ENCODE measurements at places on chromosomes 2 and 18.

GRCh38 chr18:63138436-63139340 is 180.9 kb downstream of the BCL2 start:
- peak; percentile 66 for DNase-seq

- DNase-seq: peak; percentile 11
Measured at GRCh38 chr2:196376984-196377877, 205.9 kb upstream of the STK17B start.

GRCh38 chr18:73717570-73717969 is 430.1 kb downstream of the FBXO15 start:
- no peak for DNase-seq

DNA sequence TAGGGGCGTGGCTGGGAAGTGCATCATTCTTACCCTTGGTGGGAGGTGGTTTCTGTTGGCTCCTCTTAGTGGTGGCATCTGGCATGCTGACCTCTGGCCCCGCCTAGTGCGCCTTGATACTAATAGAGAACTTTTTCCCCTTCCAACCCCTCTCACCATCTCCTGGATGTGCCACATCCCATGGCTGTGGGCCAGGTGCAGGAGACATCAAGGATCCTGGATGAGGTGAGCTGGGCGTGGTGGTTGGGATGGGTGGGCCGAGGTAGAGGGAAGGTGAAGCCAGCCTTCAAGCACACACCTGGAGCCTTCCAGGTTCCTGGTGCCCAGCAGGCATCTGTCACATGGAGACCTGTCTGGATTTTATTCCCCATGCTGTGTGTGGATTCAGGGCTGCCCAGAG is 149.2 kb downstream of the DYSF start:
- no peak for DNase-seq

DNA sequence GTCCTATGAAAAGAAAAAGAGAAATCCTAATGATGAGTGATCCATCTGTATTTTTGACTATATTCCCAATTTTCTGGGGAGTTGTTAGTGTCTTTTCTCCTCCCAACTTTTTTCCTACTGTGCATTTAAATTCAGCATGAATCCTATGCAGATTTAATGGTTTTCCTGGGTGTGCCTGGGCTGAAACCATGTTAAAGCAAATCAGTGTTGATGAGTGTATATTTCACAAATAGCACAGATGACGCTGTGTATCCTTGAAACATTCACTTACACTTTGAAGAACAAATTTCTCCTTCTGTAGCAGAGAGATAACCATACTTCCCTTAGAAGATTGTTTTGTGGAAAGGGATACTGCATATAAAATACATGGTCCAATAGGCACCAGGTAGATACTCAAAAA is 114.3 kb downstream of the TRIB2 start:
- DNase-seq: no peak

DNA sequence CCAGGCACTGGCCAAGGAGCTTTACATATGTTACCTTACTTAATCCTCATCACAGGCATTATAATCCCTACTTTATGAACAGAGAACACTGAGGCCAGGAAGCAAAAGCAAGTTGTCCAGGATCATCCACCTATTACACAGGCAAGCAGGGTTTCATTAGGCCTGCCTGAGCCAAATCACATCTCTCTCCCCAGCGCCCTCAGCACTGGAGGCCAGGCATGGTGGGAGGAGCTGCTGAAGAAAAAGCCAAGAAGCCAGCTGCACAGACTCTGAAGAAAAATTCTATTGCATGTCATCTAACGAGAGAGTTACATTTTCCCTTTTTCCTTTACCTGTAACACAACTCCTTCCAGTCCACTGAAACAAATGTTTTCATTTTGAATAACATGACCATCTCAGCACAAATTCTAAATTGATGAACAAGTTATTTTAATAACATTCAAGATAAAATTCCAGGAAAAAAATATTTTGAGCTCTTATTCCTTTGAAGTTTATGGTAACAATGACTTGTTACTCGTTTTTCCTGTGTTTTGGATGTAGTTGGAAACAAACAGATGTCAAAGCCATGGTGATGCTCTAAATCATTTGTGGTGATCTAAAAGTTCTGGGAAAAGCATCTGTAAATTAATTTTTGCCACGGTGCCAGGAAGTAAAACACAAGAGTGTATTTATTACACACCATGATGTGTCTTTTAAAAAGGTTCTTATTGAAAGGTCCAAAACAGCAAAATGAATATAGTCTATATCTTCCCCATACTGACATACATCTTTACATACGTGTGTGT is 139.0 kb upstream of the ITGB6 start:
- DNase-seq: peak; percentile 26

- DNase-seq: peak; percentile 18
Measured at GRCh38 chr18:21242780-21243401, 859 bp downstream of the GREB1L start.

DNA sequence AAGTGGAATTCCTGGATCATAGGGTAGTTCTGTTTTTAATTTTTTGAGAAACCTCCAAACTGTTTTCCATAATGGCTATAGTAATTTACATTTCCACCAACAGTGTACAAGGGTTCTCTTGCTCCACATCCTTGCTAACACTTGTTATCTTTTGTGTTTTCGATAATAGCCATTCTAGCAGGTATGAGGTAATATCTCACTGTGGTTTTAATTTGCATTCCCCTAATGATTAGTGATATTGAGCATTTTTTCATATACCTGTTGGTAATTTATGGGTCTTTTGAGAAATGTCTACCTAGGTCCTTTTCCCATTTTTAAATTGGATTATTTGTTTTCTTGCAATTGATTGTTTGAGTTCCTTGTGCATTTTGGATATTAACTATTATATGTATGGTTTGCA is 39.6 kb downstream of the DIS3L2 start:
- no peak for DNase-seq

GRCh38 chr18:45324495-45325113 is 290.7 kb upstream of the SLC14A2 start:
- DNase-seq: peak; percentile 34

- DNase-seq: no peak
Measured at GRCh38 chr18:11372163-11372562, 222.8 kb upstream of the PIEZO2 start.

DNA sequence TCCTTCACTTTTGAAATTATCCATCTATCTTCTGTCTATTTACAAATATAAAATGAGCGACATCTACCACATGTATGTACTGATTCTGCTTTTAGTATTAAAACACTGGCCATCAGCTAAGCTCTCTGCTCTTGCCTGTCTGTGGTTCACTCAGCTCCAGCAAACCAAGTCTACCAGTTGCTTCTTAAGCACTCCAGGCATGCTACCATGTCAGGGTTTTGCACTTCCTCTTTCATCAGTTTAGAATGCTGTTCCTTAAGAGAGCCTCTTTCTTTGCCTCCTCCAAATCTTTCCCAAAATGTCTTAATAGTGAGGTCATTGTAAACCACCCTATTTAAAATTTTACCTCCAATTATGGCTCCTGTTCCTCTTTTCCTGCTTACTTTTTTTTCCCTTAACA is 59.5 kb downstream of the SCN3A start:
- DNase-seq: no peak

GRCh38 chr18:79260023-79260422 is 135.7 kb upstream of the NFATC1 start:
- no peak for DNase-seq

DNA sequence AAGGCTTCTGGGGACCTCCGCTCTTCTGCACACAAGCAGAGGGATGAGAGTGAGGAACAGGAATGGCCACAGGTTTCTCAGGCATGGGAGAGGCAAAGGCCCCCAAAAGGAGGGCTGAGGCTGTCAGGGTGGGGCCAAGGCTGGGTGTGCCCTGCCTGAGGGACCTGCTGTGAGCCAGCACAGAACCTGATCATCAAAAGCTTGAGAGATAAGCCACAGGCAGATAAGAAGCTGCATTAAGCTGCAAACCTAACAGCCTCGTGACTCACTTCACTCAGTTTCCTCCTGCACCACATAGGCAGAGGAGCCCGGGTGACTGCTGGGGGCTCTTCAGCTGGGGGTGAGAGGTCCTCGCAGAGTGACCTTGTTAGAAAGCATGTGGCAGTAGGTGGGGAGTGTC is 64.5 kb upstream of the LAPTM4A start:
- no peak for DNase-seq

DNA sequence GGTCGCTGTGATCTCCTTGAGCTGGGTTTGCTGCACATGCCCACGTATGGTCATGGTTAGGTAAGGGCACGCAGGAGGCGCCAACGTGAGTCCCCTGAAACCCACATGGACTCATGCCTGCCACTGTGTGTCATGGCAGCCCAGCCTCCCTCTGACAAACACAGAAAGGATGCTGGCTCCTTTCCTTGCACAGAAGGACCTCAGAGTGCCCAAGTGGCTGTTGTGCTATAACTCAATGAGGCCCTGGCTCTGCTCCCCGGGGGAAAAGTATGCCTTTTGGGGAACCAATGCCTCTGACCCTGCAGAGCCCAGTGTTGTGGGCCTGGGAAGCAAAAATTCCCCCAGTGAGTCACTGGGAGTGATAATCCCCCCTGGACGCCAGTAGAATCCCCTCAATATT is 233.9 kb downstream of the VAPA start:
- DNase-seq: no peak

- no peak for DNase-seq
Measured at GRCh38 chr2:230830428-230830827, 34.3 kb upstream of the ITM2C start.

- DNase-seq: no peak
Measured at GRCh38 chr2:227767830-227768229, 22.1 kb downstream of the SCYGR8 start.

GRCh38 chr2:237290261-237290660 is 123.7 kb downstream of the COL6A3 start:
- peak; percentile 70 for DNase-seq

- DNase-seq: peak; percentile 53
Measured at GRCh38 chr2:152762202-152762601, 43.8 kb downstream of the ARL6IP6 start.

- DNase-seq: no peak
Measured at GRCh38 chr2:112906276-112906675, 4.7 kb upstream of the IL37 start.

DNA sequence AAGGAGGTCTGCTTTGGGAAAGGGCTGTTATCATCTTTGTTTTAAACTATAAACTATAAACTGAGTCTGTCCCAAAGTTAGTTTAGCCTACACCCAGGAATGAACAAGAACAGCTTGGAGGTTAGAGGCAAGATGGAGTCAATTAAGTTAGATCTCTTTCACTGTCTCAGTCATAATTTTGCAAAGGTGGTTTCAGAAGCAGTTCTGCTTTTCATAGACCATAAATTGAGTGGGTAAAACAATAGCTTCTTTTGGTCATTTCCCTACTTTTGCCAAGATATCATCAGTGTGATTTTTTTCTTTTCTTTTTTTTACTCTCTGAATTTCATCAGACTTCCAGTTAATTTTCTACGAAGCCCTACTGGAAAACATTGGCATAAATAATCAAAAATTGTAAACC is 117.0 kb downstream of the AP1S3 start:
- no peak for DNase-seq

DNA sequence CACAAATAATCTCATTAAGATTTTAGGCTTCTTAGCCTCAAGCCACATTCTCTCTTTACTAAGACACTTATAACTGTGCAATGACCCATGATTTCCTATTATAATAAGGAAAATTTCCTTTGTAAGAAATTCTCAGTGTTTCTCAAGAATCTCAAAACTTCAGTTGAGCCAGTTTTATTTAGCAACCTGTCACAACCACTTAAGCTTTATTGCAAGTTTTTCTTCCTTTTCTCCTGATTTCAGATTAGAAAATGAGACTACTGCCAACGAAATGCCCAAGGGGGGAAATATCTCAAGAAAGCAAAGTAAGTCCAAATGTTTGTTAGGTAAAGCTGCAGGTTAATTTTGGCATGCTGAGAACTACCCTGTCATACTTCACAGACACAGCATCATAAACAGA is 178.5 kb downstream of the THADA start:
- DNase-seq: no peak

DNA sequence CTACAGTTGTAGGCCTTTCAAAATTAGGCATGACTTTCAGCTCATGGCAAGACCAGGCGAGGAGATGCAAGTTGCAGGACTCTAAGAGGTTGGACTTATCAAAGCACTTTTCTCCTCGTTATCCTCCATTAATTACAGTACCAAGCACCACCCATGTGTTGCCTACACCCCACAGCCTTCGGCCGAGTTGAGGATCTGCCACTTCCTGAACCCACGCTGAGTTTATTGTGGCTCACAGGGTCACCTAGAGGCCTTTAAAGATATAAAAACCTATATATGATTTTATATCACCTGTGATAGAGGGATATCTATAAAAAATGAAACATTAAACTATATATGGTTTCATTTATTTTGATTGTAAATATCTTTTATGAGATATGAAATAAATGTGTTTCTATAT is 2.6 kb downstream of the UGT1A10 start:
- DNase-seq: no peak

DNA sequence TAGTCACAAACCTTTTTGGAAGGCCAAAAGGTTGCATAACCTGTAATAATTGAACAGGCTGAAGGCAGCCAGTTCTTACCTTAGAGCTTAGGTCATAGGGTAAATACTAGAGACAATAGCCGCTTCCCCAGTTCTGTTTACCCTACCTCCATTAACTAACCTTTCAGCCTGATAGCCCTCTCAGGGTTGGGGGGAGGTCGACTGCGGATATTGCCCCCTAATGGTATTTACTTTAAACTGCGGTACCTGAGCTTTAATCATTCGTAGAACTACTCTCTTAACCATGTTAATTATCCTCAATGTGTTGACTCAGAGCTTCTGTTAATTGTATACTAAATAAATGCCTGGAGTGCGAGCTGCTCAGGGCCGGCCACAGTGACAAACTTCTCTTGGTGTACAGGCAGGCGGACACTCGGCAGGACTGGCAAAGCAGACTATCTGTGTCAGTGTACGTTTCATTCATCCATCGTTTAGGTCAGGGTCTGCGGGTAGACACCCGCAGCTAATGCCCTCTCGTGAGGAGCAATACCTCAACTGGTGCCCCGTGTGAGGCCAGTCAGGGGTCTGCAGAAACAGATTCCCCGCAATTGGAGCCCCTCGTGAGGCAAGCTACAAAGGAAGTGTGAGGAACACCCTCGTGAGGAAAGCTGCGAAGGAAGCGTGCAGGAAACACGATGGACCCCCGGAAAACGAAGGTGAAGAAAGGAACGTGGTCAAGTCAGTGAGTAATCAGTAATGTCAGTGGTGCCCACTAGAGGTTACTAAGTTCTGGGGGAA is 115.3 kb upstream of the SCN7A start:
- DNase-seq: no peak
